Stimulated activated CD4-positive, alpha-beta T cell treated with anti-CD3 and anti-CD28 coated beads, TNF-alpha, amount 100 ng/mL, for 24 hours (primary cell): ENCODE measurements at places on chromosomes 5 and 9.
A peak's percentile ranks its signal among the peaks of the same experiment; 100 is the strongest.

- peak; percentile 70 for DNase-seq
These were observed 5.4 kb upstream of the FOXI1 start for GRCh38 chr5:170100066-170100943.

- DNase-seq = no peak
These were observed 12.4 kb downstream of the POLK start for GRCh38 chr5:75524071-75524470.

DNA sequence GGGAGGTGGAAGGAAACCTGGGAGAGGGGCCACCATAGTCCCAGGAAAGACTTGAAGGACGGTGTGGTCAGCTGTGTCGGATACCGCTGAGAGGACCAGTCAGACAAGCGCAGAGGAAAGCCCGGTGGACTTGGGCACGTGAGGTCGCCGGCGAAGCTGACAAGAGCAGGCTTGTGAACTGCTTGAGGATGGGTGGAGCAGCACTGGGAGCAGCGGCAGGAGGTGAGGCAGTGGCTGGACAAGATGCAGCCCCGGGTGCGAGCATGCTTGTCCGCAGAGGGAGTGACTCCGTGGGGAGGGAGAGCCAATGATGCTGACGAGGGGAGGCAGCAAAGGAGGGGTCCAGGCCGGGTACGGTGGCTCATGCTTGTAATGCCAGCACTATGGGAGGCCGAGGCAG, 18.3 kb upstream of the CD74 start:
- no peak for DNase-seq

DNA sequence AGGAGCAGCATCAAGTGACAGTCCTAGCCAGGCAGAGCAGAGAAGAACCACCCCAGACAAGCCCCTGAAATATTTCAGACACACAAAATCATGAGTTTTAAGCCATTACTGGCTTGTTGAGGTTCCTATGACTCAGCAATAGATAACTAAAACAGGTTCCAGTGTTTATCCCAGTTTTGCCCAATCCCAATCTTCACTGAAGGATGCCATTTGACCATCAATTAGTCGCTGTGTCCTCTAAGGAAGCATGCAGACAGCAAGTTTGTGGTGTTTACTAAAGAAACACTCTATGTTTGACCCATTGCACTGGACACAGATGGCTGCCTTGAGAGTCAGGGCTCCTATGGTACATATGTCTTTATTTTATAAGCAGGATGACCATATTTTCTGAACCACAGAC, 186.7 kb downstream of the SYK start:
- no peak for DNase-seq

GRCh38 chr5:128038643-128039042, 44.9 kb upstream of the SLC12A2 start:
- DNase-seq = no peak

DNA sequence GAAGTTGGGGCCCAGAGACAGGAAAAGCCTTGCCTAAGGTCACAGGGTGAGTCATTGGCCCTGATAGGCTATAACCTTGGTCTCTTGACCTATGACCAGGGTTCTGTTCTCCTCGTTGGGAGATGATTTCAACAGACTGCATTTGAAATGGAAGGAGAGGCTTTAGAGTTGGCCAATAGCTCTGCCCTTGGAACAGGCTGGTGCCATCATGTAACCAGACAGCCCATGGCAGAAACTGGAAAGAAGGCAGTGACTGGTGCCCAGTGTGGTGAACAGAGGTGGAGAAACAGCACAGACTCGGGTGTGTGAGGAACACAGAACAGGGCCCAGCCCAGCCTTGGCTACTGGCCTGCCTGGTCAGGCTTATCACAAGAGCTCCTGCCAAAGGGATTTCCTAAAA, 109.8 kb upstream of the SLC25A48 start:
- DNase-seq = no peak

- no peak for DNase-seq
These were observed 51.4 kb downstream of the PPIC start for GRCh38 chr5:122985006-122985700.

GRCh38 chr9:74803376-74804017, 84.2 kb downstream of the TRPM6 start:
- no peak for DNase-seq

DNA sequence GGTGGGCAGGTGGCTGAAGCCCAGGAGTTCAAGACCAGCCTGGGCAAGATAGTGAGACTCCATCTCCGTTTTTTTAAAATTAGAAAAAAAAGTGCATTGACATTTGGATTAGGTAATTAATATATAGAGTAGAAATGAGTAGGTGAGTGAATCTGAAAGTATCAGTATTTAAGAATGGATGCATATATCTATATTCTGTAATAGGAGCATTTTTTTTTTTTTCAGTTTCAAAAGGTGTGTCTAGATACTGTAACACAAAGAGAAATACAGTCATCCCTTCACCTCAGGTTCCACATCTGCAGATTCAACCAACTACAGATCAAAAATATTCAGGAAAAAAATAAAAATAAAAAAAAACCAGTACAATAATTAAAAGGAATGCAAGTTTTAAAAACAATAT, 50.8 kb downstream of the RBM27 start:
- DNase-seq = no peak

DNA sequence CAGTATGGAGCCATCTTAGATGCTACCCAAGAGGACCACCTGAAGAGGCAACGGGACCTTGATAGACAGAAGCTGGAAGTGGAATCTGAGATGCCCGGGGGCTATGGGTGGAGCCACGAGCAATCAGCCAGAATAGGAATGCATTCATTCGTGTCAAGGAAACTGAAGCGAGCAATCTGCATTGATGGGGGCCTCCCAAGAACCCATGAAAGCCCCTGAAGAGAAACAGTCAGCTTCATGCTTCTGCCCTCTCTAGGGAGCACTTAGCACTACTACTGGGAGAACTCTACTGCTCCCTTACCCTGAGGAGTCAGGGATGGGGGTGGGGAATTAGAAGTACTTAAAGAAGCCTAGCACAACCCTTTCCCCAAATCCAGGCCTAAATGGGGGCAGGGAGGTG, 51.9 kb upstream of the TCERG1 start:
- no peak for DNase-seq

DNA sequence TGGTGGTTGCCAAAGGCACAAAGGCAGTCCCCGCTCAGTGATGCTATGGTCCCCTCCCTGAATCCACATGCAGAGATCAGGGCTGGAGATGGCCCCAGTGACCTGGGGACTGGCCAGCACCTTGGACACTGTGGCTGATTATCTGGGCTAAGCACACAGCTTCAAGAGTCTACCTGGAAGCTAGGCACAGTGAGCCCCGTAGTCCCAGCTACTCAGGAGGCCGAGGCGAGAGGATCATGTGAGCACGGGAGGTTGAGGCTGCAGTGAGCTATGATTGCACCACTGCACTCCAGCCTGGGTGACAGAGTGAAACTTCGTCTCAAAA, 8.3 kb upstream of the SCGB3A1 start:
- DNase-seq = no peak

GRCh38 chr5:91219091-91219802, 163.9 kb downstream of the ARRDC3 start:
- no peak for DNase-seq

DNA sequence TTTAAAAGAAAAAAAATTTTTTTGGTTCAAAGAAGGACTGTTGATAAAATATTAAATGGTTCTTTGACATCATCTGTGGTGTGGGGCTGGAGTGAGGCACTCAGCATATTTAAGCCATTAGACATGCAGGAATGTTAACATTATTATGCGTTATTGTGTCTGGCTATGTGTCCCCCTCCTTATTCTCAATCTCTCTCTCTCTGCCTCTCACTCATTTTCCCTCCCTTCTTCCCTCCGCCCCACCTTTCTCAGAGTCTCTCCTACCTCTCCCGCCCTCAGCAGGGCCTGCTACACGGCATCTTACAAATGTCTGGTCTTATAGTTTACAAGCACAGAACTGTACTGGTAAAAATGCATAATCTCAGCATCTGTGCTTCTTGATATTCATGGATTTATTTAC, 287.8 kb upstream of the TMEM161B start:
- DNase-seq = no peak

- DNase-seq = no peak
These were observed 94.0 kb downstream of the ZNF608 start for GRCh38 chr5:124652514-124652819.

DNA sequence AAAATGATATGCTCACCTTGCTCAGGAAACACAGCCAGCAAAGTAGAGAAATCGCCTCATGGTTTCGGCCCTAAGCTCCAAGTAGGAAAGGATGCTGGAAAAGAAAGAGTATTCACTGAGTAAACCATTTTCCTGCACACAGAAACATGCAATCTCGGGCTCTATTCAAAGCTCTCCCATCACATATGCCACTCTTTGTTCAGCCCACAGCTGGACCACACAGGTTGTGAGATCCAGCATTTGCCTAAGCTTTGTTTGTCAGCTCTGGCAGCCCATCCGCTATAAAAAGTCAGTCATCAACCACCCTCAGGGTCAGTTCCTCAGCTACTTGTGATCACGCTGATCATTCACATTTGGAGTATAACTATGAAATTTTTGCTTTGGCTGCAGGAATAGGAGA, 96.5 kb upstream of the SMARCA2 start:
- DNase-seq = no peak

GRCh38 chr5:111681414-111682120, 75.4 kb downstream of the NREP start:
- no peak for DNase-seq

GRCh38 chr9:12503606-12504122, 189.5 kb upstream of the TYRP1 start:
- no peak for DNase-seq

DNA sequence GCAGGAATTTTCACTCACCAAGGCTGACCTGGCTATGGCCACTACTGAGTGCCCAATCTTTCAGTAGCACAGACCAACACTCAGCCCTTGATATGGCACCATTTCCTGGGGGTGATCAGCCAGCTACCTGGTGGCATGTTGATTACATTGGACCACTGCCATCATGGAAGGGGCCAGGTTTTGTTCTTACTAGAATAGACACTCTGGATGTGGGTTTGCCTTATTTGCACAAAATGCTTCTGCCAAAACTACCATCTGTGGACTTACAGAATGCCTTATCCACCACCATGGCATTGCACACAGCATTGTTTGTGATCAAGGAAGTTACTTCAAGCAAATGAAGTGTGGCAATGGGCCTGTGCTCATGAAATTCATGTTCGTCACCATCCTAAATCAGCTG, 69.7 kb upstream of the SH3GL2 start:
- DNase-seq = no peak

- peak; percentile 21 for DNase-seq
These were observed 22.4 kb downstream of the CCL28 start for GRCh38 chr5:43389679-43390329.

- DNase-seq = no peak
These were observed 379 bp upstream of the EGFLAM start for GRCh38 chr5:38258042-38258318.

- no peak for DNase-seq
These were observed 213.2 kb upstream of the SLC24A2 start for GRCh38 chr9:20002011-20002410.

- DNase-seq = no peak
These were observed 31.0 kb downstream of the SMIM23 start for GRCh38 chr5:171816666-171817065.

- no peak for DNase-seq
These were observed 127.9 kb downstream of the ADAMTS2 start for GRCh38 chr5:179217356-179217755.

GRCh38 chr9:121670431-121670830, 19.0 kb downstream of the DAB2IP start:
- DNase-seq = no peak

GRCh38 chr5:33608344-33609041, 167.7 kb downstream of the TARS1 start:
- DNase-seq = no peak

- DNase-seq = no peak
These were observed 197.5 kb downstream of the ARHGEF28 start for GRCh38 chr5:73823508-73823925.

GRCh38 chr5:42636425-42636824, 120.2 kb upstream of the CCDC152 start:
- no peak for DNase-seq

DNA sequence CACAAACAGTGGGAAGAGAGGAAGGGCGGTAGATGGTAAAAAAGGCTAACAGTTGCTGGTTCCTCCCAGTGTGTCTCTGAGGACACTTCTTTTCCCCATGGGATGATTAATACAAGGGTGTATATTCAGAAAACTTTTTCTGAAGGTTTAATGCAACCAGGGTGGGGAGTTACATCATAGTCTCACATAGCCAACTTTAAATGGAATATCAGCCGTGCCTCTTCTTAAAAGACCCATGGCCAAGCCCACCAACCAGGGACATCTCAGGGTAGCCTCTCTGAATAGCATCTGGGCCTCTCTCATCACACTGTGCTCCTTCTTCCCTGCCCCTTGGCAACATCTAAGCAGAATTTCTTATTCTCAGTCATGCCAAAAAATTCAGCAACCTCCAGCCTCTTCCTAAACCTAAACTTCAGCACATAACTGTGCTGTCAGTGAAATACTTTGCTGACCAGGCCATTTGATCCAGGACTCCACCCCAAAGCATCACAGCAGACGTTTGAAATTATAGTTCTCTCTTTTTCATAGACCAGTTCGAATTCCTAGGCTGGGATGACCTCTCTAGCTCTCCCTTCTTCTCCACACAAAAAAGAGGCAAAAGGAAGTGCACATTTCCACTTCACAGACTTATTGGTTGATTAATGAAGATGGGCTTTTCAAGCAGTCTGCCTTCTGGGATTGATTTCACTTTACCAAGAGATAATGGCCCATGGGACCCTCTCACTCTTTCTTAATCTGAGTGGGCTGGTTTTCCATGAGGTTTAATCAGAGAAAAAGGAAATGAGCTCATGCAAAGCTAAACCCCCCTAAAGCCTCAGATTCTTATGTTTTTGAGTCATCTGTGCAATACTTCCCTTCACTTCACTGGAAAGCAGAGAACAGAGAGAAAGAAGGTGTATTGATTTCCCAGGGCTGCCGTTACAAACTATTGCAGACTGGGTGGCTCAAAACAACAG, 85.1 kb upstream of the RAI14 start:
- DNase-seq = no peak

DNA sequence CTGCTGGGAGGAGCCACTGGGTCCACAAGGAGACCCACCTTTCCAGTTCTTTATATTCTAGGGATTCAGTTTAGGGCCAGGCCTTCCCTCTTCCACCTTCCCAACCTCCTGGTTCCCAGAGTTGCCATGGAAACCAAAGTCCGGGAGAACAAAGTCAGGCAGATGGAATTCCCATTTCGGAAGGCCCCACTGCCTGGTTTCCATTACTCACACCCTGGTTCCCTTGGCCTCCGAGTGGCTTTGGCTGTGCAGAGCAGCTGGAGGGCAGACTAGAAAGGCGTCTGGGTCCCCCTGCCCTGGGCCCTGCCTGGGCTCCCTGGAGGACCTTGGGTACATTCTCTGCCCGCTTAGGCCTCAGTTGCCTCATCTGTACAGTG, 136.1 kb downstream of the RGS3 start:
- DNase-seq = no peak

- no peak for DNase-seq
These were observed 10.5 kb downstream of the SUSD3 start for GRCh38 chr9:93068956-93069355.

DNA sequence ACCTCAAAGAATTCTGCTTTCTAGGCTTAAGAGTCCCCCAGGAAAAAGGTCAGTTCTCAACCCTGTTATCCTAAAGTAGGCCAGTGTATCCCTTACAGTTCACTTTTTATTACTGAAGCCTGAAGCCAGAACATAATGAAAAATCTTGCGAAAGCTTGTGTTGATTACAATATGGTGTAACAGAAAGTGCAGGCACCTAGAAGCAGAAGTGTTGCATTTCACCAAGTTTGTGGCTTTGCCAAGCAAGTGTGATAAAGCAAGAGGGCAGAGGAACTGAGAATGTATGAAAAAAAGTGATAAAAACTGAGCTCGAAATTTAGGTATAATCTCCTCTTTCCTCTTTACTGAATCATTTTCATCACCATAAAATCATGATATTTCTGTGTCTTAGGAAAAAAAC, 26.2 kb downstream of the AGTPBP1 start:
- no peak for DNase-seq

- no peak for DNase-seq
These were observed 151.1 kb downstream of the DOCK2 start for GRCh38 chr5:169788168-169788567.
